EL (cell line): ENCODE measurements at places on chromosomes 11 and 22.

- DNase-seq, result peak; percentile 78
These were observed 3.3 kb downstream of the FGF19 start for GRCh38 chr11:69700278-69701140.

DNA sequence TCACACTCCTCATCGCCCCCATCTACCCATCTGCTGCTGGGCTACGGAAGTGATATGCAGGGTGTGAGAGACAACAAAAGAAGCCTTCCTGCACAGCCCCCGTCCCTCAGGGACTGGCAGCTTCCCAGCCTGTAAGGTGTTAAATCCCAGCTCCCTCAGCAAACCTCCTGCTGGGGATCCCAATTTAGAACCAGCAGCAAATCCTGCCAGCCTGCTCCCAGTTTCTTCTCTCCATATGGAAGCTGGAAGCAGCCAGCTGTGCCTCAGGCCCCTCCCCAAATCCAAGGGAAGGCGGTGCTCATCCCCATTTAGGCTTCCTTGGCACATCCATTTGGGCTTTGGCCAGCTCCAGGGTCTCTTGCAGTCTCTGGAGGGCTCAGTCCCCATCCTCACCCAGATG, 47.5 kb downstream of the PAMR1 start:
- DNase-seq, result no peak

DNA sequence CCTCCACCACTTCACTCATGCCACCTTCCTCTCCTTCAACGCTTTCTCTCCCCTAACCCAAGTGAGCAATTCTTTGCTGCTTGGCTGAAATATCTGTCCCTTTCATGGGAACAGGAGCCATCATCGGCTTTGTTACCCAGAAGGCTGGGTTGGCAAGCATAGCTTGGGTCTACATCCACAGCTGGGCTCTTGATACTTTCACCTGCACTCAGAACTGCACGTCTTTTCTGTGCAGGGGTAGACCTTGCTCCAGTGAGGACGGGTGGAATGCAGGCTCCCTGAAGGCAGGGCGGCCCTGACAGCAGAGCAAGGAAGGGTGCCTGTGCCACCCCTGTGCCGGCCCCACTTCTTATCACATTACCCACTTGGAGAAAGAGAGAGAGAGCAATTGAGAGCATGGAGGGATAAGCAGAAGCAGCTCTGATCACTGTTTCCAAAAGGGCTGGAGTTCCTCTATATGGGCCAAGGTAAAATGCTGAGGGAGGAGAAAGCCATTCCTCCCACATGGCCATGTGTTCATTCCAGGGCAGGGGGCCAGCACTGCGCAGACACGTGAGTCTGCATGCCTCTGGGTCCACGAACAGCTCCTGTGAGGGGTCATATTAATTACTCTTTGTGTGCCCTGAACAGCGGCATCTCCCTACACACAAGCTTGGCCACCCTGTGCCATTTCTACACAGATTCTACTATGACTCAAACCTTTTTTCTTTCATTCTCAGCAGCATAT, 181.8 kb downstream of the BUD13 start:
- no peak for DNase-seq

GRCh38 chr22:33492210-33492651, 428.0 kb downstream of the LARGE1 start:
- no peak for DNase-seq

DNA sequence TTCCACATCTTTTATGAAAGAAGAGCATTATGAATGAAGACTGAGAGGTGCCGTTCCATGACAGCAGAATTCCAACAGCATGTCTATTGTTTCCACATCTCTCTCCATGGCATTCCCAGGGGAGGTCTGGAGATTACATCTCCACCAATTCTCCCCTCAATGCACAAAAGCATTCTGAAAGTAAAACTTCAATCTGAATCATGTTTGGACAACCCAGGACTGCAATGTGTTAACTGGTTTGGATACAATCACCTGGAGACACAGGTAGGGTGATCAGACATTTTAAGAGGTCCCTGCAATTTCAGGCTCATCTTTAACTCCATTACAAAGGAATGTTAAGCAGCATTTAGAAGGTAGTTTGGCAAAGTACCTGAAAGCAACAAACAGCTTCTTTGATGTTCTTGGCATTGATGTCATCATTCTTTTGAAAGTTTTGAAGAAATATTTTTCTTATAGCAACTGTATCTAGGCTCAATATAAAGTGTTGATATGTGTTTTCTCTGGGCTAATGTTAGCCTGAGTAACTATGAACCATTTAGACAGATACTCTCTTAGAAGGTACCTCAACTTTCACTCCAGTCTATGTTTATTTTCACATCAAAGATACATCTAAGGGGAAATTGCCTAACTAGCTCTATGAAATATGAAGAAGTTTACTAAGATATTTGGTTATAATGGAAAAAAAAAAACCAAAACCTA, 181.4 kb upstream of the MTMR2 start:
- no peak for DNase-seq

DNA sequence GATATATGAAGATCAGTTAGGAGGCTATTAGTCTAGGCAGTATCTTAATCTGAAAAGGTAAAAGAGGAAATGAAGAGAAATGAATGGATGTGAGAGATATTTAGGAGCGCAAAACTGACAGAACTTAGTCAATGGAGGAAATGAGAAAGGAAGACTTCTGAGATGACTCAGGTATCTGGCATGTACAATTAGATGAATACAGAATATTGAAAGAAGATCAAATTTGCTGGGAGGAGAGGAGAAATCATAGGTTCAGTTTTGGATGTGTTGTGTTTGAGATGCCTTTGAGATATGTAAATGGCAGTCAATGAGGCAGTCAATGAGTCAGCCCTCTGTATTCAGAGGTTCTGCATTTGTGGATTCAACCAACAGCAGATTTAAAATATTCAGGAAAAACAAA, 42.9 kb upstream of the GAB2 start:
- DNase-seq, result peak; percentile 62
